ENCODE measurements at places on chromosomes 11 and 22.

DNA sequence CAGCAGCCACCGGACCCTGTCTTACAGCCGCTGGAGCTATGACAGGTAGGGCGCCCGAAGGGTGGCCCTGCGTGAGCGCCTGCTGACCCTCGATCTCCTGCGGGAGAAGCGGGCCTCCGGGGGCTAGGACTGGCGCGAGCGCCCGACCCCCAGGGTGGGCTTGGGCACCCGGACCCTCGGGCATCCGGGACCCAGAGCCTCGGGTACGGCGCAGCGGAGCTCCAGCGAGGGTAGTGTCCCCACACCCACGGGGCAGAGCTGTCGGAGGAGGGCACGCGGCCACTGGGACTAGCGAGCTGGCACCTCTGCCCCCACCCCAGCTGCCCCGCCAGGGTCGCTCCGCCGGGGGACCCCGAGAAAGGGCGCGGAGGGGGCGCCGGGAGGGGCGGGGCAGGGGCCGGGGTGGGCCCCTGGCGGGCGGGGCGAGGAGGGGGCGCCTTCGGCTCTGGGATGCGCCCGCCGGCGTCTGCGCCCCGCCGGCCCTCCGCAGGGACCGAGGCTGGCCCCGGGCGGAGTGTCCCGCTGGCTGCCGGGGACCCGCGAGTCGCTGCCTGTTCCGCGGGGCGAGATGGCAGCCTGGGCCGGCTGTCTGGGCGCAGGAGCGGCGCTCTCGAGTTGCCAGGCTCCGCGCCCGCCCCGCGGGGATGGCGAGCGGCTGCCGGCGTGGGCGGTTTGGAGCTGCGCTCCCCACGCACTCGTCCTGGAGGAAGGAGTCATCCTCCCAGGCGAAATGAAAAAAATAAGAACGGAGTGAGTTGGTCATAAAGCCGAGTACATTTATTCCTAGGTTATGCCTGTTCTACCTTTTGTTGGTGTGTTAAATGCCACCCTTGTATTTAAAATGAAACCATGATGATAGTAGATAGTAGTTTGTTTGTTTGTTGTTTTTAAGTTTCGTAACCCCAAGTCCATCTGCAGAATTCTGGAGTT, 32.4 kb downstream of the EIF3F start:
- peaks cover 49% of the 10 kb centered on the region for H3K27me3 ChIP-seq
- H3K4me1 ChIP-seq: peaks cover 13% of the 10 kb centered on the region
- H3K4me3 ChIP-seq: peak overlapping the region; percentile 59
- H3K27ac ChIP-seq: no peak overlapping the region

GRCh38 chr11:73958521-73959141, 7.8 kb downstream of the DNAJB13 start:
- H3K27me3 ChIP-seq: no peaks in the 10 kb centered on the region
- H3K27ac ChIP-seq: no peak overlapping the region
- no peak for DNase-seq
- H3K36me3 ChIP-seq: no peaks in the 10 kb centered on the region

- H3K27ac ChIP-seq: peak overlapping the region; percentile 99
- no peaks in the 10 kb centered on the region for H3K27me3 ChIP-seq
- DNase-seq: no peak
- peak overlapping the region; percentile 91 for H3K4me3 ChIP-seq
- peaks cover 11% of the 10 kb centered on the region for H3K36me3 ChIP-seq
Measured at GRCh38 chr22:19478045-19478900, 720 bp downstream of the UFD1 start.

GRCh38 chr22:17237038-17237668, 17.9 kb upstream of the ADA2 start:
- H3K27ac ChIP-seq: no peak overlapping the region
- H3K4me3 ChIP-seq: no peak overlapping the region
- DNase-seq: no peak
- H3K36me3 ChIP-seq: no peaks in the 10 kb centered on the region
- H3K4me1 ChIP-seq: peaks cover 3% of the 10 kb centered on the region

DNA sequence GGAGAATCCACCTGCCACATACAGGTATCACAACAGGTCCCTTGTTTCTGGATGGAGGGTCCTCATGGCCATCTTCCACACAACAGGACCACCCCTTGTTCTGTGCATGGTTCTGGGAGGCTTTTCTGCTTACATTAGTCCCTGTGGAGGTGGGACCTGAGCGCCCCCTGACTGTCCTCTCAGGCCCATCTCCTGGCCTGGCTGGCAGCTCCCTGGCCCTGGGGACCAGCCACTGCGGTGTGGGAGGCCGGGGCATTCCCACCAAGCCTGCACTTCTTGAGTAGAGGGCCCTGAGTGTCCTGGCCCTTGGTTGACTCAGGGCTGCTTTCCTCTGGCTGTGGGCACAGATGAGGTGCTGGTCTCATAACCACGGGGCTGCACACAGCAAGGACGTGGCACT, 5.0 kb downstream of the COX8A start:
- H3K27ac ChIP-seq: no peak overlapping the region
- H3K36me3 ChIP-seq: peaks cover 4% of the 10 kb centered on the region
- H3K4me1 ChIP-seq: peaks cover 47% of the 10 kb centered on the region
- no peak overlapping the region for H3K4me3 ChIP-seq
- H3K27me3 ChIP-seq: no peaks in the 10 kb centered on the region

DNA sequence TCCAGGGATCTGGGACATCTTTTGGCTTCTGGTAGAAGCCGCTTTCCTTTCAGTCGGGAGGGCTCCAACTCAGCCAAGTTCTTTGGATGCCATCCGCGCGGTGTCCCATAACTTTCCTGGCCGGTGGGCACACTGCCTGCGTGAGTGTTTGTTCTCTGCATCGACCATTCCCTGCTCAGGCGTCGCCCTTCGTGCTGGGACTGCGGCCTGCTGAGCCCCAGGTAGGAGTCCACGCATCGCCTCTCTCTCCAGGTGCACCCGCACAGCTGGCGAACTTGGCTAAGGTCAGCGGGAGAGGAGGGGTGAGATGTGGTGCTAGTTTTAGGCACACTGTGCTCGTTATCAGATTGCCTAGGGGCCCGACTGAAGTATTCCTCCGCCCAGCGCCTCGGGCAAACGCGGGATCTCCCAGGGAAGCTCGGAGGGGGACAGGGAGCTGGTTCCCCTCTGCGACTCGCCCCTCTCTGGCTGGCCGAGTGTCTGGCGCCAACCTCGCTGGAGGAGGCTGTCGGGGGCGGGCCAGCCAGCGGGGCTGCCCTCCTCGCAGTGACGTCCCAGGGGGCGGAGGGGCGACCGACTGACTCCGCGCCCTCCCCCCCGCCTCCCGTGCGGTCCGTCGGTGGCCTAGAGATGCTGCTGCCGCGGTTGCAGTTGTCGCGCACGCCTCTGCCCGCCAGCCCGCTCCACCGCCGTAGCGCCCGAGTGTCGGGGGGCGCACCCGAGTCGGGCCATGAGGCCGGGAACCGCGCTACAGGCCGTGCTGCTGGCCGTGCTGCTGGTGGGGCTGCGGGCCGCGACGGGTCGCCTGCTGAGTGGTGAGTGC, at the start of gene LAYN:
Gene LAYN, plus strand, starts transcription at position 607 of the 823 bp plus-strand sequence. Its CDS starts 124 bp downstream, at position 731.
- peak within 1 kb of the TSS; percentile 84 for H3K4me3 ChIP-seq
- H3K27me3 ChIP-seq: no peaks in the 10 kb centered on the region
- H3K36me3 ChIP-seq: no peaks in the 10 kb centered on the region
- peaks cover 16% of the 10 kb centered on the region for H3K4me1 ChIP-seq
- peak; percentile 85 for DNase-seq
